ENCODE measurements at places on chromosomes 1 and 21.

DNA sequence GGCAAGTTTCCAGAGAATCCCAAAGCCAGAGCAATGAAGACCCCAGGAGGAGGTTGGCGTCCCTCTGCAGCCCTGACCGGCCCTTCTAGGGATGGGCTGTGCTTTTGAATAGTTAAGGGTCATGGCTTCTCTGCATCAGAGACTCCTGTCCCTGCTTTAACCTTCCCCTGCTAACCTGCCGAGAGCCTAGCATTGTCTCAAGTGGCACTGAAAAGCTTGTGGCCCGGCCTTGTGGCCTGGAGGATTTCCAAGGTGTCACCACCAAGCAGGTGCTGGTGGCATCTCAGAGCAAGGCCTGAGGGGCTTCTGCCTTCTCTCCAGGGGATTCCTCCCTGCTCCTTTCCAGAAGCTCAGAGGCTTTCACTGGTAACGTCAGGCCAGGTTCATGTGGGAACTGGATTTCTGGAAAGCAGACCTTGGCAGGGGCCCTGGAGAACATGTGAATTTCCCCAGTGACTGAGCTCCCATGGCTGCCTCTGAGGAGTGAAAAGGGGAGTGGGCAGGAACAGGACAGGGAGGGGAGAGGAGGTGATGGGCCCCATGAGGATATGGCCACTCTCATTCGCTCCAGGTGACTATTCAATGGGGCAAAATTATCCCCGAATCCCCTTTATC lies 409.9 kb downstream of the PTPRU start:
- DNase-seq = peak; percentile 50

GRCh38 chr1:65942476-65942875 lies 149.8 kb downstream of the PDE4B start:
- DNase-seq = no peak

- no peak for DNase-seq
These were observed at the start of gene FCN3 for GRCh38 chr1:27374362-27375086. Gene FCN3 (minus strand): TSS chr1:27374824. CDS start chr1:27374818, 6 bp downstream.

GRCh38 chr21:46304955-46305354 lies 18.7 kb downstream of the C21orf58 start:
- DNase-seq = no peak

GRCh38 chr1:8965121-8965820 lies 19.6 kb downstream of the CA6 start:
- DNase-seq = no peak

DNA sequence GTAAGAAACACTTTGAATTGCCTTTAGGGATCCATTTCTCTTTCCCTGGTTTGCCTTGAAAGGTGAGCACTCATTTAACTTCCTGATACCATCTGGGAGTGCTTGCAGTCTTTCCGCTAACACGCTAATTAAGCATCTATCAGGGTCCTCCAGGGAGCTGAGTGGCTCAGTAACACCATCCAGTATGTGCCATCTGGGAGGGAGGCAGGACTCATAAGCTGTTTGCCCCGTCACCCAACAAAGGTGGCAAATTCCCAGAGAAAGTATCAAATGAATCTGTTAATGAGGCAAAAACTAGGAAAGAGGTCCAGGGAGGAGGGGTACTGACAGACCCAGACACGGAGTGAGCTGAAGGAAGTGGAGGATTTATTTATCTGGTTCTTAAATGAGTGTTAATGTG lies 430.9 kb downstream of the HLX start:
- no peak for DNase-seq

DNA sequence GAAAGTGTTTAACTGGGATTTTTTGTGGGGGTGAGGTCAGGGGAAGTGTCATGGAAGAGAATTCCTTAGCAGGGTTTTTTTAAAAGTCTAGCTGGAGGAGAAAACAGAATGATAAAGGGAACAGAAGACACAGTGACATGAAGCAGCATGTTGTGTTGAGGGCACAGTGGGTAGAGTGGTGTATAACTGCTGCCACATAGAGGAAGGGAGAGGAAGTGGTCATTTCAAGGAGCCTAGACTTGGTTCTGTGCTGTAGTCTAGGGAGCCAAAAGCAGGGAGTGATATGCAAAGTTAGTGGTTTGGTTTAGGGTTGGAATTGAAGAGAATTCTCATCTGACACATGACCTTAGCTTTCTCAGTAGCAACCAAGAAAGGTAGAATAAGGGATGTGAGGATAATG lies 10.2 kb downstream of the EEIG2 start:
- no peak for DNase-seq

DNA sequence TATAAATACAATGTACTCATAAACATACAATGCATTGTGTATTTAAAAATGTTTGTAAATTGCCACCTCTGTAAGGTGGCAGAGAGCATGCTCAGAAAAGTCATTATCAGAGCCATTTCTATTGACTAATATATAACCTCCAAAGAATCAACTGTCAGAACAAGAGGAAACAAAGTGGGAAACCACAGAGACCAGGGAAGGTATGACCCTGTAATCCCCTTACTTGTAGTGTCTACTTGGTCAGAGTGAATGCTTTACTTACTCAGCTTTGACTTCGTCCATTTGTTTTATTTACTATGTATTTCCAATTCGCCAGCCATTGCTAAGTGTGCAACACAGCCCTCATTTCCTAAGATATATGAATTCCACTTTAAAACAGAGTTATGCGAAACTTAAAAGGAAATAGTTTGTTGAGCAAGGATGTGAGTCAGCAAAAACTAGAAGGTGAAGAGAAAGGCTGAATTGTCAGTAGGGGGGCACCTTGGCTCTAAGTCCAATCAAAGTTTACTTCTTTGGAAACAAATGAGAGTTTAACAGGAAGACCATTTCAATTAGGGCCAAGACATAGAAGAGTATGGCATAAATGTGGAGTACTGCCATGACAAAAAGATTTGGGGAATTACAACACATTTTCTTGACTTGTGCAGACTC lies 671.7 kb upstream of the PTBP2 start:
- no peak for DNase-seq

GRCh38 chr1:211309617-211310016 lies 17.0 kb upstream of the TRAF5 start:
- no peak for DNase-seq

GRCh38 chr1:114033216-114033706 lies 54.0 kb downstream of the OLFML3 start:
- no peak for DNase-seq

- no peak for DNase-seq
These were observed 5.0 kb upstream of the ARL8A start for GRCh38 chr1:202149566-202149965.

DNA sequence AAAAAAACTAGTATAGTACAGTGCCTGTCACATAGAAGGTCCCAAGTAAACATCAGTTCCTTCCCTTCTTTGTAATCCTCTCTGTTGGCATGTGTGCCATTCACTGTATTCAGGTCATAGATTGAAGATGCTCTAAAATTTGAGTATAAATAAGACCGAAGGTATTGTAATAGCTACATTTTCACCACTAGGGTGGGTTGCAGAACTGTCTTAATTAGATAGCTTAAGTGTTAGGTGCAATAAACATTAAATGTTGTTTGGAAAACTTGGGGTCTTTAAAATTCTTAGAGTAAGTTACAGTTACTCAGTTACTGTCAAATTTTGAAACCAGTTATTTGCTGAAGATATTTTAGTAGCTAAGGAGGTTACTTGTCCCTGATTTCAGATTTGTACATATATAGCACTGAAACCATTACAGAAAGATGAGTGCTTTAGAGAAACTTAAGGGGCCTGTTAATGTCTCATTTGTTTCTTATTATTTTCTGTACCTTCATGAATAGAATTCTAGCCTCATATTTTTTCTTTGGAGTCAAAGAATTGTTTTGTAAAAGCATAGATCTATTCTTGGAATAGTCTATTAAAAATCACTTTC lies 24.3 kb downstream of the PER3 start:
- DNase-seq = no peak

GRCh38 chr1:189880135-189880534 lies 597.5 kb downstream of the BRINP3 start:
- DNase-seq = no peak

- DNase-seq = peak; percentile 90
These were observed 196.5 kb downstream of the DYRK1A start for GRCh38 chr21:37562920-37563640.

- no peak for DNase-seq
These were observed 55.5 kb downstream of the SIM2 start for GRCh38 chr21:36754241-36754898.

DNA sequence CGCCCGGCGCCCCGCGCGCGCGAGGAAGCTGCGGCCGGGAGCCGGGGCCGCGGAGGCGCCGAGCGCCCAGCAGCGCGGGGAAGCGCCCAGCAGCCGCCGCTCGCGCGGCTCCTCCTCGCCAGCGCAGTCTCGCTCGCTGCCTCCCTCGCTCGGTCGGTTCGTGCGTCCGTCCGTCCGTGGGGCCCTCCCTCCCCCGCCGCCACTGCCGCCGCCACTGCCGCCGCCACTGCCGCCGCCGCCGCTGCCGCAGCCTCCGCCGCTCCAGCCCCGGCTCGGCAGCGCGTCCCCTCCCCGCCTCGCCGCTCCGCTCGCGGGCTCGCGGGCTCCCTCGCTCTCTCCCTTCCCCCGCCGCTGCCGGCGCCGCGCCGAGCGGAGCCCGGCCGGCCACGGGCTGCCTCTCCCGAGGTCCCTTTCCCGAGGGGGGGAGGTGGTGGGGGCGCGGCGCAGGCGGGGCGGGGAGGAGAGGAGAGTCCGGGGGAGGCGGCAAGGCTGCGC lies at the start of gene KCND3:
KCND3 (minus strand) TSS at position 138 of the 495 bp plus-strand sequence.
- DNase-seq = no peak

DNA sequence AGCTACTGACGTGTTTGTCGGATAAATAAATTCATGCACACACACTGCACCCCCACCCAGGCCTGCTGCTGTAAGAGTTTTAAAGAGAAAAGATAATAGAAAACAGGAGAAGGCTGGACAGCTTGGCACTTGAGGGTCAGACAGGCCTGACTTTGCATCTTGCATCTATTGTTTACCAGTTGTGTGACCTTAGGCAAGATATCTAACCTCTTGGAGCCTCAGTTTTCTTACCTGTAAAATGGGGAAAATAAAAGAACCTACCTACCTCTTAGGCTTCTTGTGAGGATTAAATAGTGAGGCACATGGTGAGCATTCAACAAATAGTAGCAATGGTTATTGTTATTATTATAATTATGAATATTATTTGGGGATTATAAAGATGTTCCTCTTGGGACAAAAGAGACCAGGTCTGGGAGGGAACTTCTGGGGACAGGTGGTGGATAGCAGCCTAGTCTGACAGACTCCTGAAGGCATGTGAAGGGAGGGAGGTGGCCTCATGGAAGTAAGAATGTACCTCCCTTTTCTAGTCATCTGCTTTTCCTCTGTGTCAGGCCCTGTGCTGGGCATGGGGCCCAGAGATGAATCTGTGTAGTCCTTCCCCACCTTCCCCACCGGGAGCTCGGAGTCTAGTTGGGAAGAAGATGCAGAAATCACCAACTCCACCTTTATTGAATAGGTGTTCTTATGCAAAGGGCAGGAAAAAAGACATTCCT lies 18.3 kb upstream of the EPB41 start:
- no peak for DNase-seq

GRCh38 chr1:189150624-189151023 lies 1327.0 kb downstream of the BRINP3 start:
- no peak for DNase-seq

DNA sequence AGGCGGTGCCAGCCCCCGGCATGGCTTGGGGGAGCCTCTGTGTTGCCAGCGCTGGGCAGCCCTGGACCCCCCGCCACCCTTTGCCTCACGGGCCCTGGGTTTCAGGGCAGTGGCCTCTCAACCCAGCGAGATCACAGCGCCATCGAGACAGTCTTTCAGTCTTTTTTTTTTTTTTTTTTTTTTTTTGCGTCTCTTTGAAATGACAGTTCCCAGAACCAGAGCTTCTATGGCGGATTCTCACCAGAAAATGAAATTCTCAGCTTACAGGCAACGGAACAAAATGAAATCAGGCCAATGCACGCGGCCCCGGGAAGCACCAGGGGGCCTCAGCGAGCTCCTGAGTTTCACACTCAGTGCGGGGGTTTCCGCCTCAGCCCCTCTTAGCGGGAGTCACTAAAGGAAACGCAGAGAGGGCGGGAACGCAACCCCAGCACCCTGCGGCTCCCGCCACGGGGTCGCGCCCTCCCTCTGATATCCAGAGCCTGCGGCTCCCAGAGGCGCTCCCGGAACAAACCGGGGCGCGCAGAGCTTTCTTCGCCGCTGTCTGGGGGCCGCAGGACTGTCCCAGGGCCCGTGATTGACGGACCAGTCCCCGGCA lies 8.0 kb upstream of the COL6A1 start:
- no peak for DNase-seq

GRCh38 chr1:179156026-179156425 lies 73.5 kb downstream of the ABL2 start:
- DNase-seq = no peak

DNA sequence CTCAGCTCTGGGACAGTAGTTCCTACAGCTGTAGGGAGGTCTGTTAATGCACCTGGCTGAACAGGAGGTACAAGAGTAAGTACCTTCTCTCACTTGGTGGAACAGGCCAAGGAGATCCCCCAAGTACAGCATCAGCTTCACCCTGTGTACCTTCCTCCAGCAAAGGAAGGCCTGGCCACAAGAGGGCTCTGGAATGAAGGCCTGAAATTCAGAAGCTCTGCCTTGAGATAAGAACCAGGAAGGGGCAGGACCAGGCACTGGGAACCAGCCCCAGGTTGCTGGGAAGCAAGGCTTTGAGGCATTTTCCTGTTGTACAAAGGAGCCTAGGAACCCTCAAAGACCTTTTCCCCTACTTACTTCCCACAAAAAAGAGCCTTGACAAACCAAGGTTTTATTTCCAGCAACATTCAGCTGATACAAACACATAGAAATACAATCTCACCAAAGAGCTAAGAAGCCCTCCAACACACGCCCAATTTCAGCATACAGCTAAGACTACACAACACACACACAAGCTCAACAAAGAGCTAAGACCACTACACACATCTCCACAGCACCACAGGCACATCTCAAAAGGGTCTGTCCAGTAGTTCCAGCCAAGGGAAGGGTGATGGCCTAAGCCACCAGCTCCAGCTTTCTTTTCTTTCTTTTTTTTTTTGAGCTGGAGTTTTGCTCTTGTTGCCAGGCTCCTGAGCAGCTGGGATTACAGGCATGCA lies 23.5 kb downstream of the F11R start:
- DNase-seq = no peak

- DNase-seq = no peak
These were observed 18.5 kb downstream of the TP53BP2 start for GRCh38 chr1:223827193-223827663.

- DNase-seq = peak; percentile 85
These were observed 2.5 kb downstream of the COL6A2 start for GRCh38 chr21:46100426-46100825.

- DNase-seq = peak; percentile 96
These were observed 36.2 kb upstream of the IPO9 start for GRCh38 chr1:201792534-201793305.

DNA sequence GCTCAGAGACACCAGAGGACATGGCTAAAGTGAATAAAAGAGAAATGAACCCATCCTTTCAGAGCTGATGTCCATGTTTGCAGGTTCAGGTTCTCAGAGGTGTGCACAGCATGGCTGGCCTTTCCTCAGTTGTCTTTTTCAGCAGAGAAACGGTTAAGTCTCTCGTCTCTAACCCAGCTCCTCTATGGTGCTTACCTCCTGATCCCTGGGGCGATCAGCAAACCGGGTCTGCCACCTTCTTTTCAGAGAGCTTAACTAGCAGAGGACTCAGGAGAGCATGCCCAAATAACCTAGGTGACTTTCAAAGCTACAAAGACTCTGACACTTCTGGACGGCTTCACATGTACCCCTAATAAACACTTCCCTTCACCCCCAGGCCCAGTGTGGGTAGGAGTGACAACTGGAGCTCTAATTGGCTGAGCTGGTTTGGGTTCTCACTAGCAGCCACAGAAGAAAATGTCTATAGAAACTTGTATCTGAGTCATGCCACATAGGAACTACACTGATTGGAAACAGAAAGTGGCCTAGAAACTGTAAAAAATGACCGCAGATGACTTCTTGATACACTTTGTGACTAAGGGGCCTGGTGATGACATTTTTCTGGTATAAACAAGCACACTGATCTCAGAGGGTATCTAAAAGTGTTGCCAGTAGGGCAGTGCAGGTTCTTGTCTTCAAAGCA lies at the start of gene AIM2:
AIM2 (minus strand) TSS at position 329 of the 682 bp plus-strand sequence. CDS start 3,267 bp downstream, outside the sequence.
- DNase-seq = no peak
